AG04450 (cell line): ENCODE measurements at places on chromosomes 11 and 22. TPM values are rescaled to one million over a fixed set of nuclear protein-coding genes. Genes with fewer than 3 reads are reported as not detected.

DNA sequence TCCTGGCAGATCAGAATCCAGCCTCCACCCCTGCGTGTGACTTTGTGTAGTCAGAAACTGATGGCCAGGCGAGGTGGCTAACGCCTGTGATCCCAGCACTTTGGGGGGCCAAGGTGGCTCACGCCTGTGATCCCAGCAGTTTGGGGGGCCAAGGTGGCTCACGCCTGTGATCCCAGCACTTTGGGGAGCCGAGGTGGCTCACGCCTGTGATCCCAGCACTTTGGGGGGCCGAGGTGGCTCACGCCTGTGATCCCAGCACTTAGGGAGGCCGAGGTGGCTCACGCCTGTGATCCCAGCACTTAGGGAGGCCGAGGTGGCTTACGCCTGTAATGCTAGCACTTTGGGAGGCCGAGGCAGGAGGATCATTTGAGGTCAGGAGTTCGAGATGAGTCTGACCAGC, 5.2 kb downstream of the NCAPH2 start:
- no peak for DNase-seq

- no peak for DNase-seq
Observed at GRCh38 chr11:112306230-112306629, 45.6 kb upstream of the PLET1 start.

- no peak for DNase-seq
Observed at GRCh38 chr11:125322289-125322688, 157.7 kb downstream of the PKNOX2 start.

Gene TMEM121B
- 0.05 and 0.06 TPM in 2 replicates for polyA plus RNA-seq

DNA sequence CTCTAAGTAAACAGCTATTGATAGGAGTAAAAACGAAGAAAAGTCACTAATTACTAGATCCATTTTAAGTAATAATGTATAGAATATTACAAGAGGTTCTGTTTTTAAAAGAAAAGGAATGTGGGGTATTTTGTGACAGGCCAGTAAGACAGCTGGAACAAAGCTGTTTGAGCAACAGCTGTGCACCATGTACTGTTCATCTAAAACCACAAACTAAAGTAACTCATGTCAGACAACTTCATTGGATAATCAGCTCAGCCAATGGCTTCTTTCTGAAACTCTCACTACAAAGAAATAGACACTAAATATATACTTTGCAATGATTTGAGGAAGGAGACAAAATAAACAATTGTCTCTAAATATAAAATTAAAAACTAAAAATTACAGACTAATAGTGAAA, 16.1 kb downstream of the RRAS2 start:
- peak; percentile 48 for DNase-seq

Gene GRIK4
- 0.55 and 0.68 TPM in 2 replicates for polyA plus RNA-seq

DNA sequence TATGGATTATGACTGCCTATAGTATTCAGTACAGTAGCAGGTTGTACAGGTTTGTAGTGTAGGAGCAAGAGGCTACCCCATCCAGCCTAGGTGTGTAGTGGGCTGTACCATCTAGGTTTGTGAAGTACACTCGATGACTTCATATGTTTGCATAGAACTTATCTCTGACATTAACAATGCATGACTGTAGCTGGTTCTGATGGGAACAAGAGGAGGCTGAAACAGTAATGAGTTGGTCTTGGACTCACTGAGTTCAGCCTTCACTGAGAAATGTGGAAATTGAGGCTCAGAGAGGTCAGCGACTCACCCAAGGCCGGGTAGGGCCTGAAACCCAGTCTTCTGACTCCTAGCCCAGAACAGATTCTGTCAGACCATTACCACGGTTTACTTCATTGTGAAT, 13.0 kb downstream of the MYO7A start:
- DNase-seq: peak; percentile 23

- DNase-seq: peak; percentile 41
Observed at GRCh38 chr22:45577746-45578523, 75.3 kb downstream of the FBLN1 start.

DNA sequence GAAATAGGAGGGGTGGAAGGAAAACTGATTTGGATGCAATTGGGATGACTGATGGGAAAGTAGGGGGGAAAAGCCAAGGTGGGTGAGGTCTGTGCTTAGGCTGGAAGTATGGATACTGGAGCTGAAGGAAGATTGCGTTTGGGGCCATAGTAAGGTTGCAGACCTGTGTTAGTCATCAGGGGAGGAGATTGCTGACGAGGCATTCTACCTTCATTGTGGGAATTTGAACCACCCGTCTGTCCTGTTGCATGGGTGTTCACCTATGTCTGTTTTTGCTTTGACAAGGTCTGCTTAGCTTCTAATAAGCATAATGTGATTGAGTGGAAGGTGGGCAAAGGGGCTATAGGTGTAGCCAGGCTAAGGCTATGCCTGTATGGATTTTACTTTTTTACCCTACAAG, 323.8 kb downstream of the BLID start:
- DNase-seq: no peak

Gene KCNQ1OT1
- polyA plus RNA-seq: 0.33 and 0.42 TPM in 2 replicates
